ENCODE measurements at places on chromosomes 3 and 15.

DNA sequence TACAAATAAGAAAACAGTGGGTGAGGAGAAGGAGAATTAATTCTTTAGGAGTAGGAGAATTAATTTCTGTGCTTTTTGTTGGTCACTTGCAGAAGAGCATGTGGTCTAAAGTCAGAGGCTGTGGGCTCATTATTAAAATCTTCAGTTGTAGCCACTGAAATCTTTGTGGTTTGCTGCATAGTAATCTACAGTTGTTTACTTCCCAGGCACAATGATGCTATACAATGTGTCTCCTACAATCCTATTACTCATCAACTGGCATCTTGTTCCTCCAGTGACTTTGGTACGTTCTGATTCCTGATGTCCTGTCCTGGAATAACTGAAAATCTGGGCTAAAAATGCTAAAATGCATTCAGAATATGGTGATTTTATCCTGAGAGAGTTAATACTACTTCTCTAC lies 21.0 kb downstream of the IFT122 start:
- DNase-seq, result no peak

DNA sequence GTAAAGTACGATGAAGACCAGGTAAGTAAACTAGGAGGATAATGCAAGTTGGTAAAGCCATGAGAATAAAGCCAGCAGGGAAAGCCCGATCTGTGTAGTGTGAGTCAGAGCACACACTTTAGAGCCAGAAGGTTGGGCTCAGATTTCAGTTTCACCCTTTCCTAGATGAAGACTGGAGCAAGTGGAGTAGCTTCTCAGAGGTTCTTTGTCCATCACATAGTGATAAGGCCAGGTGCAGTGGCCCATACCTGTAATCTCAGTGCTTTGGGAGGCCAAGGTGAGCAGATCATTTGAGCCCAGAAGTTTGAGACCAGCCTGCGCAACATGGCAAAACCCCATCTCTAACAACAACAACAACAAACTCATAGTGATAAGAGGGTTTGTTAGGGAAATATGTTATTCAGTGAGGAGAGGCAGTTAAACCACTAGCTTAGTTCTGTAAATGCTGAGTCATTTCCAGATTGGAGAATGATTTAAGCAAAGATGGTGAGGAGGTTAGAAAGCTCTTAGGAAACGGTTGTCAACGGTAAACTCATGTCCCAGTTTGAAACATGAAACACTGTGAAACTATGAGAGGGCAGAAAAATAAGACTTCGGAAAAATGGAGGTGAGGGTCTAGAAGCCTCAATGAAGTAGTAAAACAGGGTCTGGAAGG lies 39.0 kb downstream of the IL12A start:
- no peak for DNase-seq

GRCh38 chr15:65391732-65392131 lies 13.9 kb upstream of the IGDCC3 start:
- no peak for DNase-seq

DNA sequence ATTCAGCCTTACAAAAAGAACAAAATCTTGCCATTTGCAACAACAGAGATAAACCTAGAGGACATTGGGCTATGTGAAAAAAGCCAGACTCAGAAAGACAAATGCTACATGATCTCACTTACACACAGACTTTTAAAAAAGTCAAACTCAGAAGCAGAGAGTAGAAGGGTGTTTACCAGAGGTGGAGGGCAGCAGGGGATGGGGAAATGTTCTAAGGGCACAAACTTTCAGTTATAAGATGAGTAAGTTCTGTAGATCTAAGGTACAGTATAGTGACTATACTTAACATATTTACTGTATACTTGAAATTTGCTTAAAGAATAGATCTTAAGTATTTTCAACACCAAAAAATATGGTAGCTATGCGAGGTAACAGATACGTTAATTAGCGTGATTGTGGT lies 3.0 kb downstream of the MYEF2 start:
- DNase-seq, result no peak

DNA sequence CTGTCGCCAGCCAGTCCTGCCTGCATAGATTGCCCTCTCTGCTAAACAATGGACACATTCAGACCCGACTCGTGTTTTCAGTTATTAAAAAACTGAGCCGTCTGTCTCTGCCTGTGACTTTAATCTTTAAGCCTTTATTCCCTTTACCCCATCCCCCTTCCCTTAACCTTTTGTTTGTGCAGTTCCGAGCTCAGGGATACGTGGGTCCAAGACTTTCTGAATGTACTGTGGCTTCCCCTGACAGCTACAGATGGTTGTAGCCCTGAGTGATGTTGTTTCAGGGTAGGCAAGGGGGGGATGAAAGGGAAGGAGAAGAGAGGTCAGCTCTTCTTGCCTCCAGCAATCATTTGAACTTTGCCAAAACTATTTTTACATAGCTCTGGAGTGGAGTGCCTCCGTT lies 44.6 kb downstream of the EEFSEC start:
- no peak for DNase-seq

GRCh38 chr3:11130385-11130784 lies 23.9 kb upstream of the HRH1 start:
- no peak for DNase-seq

GRCh38 chr3:65996589-65996988 lies 42.1 kb downstream of the MAGI1 start:
- no peak for DNase-seq

DNA sequence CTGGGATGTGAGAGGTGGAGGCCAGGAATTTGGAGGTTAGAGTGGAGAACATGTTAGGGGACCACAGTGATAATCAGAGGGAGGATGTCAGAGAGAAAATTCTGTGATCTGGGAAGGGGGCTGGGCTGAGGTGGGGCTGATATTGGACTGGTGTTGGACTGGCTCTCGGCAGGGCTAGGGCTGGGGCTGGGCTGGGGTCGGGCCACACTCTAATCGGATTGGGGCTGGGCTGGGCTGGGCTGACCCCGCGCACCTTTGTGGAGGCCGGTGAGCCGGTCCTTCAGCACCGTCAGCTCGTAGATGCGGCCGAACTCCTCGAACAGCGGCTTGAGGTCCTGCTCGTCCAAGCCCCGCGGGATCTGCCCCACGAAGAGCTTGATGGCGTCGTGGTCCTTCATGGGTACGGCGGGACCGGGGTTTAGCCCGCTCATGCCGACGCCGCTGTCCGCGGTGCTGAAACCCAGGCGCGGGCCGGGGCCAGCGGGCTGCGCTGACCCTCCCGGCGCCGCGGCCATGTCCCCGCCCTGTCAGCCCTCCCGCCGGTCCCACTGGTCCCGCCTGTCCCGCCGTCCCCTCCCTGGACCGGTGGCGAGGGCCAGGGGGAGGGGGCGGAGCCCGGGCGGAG lies 485 bp downstream of the CELF6 start:
- peak; percentile 19 for DNase-seq

All from activated gamma-delta T cell treated with anti-CD3 and anti-CD28 coated beads, Interleukin-2, amount 50 U/mL, for 16 hours (primary cell).